ENCODE measurements at places on chromosomes 12 and 14.

GRCh38 chr12:25833657-25834056, 124.8 kb upstream of the RASSF8 start:
- no peak for DNase-seq

DNA sequence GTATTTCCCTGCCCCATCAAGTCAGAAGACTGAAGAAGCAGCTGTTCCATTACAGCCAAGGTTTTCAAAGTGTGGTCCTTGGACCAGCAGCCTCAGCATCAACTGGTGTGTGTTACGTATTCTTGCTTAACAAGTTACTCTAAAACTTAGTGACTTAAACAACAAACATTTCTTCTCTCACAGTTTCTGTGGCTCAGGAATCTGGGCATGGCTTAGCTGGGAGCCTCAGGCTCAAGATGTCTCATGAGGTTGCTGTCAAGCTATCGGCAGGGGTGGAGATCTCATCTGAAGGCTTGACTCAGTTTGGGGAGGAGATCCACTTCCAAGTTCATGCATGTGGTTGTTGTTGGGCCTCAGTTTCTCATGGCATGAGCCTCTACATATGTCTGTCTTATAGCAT, 174.5 kb downstream of the KTN1 start:
- DNase-seq = no peak

- no peak for DNase-seq
Observed at GRCh38 chr12:122206976-122207375, 3.5 kb downstream of the B3GNT4 start.

DNA sequence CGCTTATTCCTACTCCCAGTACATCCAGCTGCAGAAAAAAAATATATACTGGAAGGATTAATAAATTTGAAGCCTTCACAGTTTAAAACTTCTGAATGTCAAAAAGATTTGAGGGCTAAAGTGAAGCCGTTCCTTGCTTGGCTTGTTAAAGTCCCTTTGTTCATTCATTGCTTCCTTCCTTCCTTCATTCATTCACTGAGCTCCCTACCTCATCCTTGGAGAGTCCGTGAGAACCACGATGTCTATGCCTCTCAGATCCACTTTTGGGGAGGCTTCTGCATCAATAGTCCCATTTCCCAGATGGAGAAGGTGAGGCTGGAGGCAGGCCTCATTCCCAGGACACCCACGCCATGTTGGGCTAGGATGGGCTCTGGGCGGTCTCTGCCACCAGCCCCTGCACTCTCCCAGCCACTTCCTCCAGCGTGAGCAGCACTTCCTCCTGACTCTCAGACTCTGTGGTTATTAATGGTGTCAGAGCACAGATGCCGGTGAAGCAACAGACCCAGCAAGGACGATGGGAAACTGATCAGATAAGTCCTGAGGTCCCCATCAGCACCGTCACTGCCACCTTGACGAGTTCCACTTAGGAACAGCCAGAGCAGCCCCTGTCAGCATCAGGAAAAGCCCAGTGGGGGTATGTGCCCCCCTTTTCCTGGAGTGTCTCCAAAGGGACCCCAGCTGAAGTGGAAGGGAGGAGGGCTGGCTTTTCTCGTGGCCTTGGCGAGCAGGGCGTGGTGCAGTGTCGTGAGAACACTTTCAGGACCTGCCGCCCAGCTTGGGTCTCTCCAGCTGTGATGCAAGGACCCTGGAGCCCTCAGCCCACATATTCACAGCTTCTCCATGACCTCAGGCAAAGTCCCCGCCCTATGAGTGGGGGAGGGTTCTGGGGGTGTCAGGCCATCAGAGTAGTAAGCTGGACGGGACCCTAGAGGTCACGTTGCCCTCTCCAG, 21.2 kb downstream of the ASB2 start:
- no peak for DNase-seq

DNA sequence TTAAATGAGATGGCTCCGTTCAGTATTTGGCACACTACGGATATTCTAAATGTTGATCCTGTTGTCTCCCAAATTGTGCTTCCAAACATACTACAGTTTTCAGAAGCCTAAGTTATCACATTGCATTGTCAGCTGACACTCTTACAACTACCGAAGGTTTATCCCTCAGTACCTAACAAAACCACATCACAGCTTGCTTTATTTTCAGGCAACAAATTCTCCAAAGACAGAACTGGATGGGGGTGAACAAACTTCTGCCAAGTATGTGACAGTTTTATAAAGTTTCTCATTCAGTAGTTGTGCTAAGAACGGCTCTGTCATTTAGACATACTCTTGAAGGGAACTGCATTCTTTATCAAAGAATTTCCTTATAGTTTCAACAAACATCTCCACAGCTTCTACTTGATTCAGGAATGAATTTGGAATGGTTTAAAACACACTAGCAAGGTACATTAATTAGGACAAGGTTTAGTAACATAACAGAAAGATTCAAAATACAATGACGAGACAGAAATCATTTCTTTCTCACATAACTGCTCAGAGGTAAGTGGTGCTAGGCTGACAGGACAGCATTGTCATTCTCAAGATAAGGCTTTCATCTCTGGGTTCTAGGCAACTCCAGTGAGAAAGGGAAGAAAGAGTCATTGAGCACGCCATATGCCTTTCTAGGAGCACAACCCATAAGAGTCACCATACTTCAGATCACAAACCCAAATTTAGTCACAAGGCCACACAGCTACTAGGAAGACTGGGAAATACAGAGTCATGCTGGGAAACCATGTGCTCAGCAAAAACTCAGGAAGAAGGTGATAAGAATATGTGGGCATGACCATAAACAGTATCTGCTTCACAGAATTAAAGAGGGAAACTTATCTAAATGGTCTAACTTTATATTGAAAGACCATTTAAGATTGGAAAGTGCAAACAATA, 100.7 kb downstream of the DUSP6 start:
- DNase-seq = no peak

DNA sequence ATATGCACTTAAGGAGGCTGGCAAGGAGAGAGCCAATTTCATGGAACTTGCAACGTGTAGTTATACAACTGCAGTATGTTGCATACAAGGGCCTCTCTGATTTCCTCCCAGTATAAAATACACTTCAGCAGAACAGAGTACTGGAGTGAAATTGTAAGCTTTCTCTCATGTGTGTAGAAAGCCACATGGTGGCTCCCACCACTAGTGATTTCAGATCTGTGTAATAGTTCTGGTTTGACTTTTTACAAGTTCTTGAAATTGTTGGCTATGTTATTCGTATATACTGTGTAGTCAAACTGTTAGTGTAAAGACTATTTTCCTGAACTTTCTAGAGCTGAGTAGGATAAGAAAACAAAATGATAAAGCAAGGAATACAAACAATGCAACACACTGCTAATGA, 16.4 kb upstream of the LMO3 start:
- no peak for DNase-seq

DNA sequence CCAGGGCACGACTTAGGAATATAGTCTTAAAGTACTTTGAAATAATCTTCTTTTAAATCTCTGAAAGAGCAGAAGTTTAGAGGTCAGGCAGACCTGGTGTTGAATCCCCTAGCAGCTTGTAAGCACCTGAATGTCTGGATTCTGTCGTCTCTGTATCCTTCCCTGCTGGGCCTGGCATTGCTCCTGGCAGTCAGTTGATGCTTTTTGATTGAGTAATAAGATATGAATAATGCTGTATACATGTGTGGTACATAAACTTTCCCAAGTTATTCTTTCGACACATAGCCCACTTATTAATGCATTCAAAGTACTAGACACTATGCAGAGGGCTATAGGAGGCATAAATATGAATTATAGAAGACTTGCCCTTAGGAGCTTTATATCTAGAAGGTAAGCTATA, 31.4 kb downstream of the EVL start:
- no peak for DNase-seq

GRCh38 chr14:68181519-68182326, 362.1 kb downstream of the RAD51B start:
- no peak for DNase-seq

- no peak for DNase-seq
Observed at GRCh38 chr14:105616802-105617192, 90.4 kb downstream of the TMEM121 start.

GRCh38 chr12:24378548-24379407, 429.3 kb upstream of the SOX5 start:
- DNase-seq = no peak

DNA sequence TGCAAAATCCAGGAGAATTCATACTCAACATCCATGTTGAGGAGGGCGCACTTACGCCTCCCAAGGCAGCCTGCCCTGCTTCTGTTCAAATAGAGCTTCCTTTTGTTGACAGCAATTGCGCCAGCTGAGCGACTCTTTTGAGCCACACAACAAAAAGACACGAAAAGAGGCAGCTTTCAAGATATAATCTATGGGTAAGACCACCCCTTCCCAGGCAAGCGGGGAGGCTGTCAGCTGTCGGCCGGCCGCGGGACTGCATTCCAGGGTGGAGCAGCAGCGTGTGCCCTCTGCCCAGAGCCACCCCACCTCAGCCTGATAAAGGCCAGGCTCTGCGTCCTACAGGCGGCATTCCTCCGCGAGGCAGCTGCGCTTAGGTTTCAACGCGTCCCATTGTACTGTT, 15.8 kb upstream of the STAB2 start:
- DNase-seq = no peak

DNA sequence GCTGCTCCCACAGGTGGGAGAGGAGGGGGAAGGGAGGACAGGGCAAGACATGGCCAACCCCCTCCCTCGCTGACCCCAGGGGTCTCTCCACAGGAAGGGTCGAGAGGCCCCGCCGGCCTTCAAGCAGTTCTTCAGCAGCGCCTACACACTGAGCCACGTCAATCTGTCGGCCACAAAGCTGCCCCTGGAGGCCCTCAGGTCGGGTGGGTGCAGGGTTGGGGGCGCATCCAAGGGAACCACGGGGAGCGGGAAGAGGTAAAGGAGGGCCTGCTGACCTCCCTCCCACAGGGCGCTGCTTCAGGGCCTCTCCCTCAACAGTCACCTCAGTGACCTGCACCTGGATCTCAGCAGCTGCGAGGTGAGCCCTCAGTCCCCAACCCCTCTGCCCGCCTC, 6.1 kb downstream of the CARMIL3 start:
- no peak for DNase-seq

DNA sequence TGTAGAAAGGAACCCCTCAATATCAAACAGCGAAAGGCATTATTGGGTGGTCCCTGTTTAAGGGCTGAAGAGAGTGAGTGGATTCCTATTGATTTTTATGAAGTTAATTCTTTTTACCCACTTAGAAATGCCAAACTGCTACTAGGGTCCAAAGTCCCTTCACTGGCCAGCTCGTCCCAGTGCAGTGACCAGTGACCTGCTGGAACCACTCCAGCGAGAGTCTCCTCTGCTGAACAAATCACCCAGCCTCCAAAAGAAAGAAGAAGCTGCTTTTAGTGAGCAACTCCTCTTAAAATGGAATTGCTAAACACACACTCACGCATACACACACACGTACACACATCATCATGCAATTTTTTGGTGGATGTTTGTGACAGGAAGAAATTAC, 198.2 kb upstream of the PLEKHG7 start:
- no peak for DNase-seq

DNA sequence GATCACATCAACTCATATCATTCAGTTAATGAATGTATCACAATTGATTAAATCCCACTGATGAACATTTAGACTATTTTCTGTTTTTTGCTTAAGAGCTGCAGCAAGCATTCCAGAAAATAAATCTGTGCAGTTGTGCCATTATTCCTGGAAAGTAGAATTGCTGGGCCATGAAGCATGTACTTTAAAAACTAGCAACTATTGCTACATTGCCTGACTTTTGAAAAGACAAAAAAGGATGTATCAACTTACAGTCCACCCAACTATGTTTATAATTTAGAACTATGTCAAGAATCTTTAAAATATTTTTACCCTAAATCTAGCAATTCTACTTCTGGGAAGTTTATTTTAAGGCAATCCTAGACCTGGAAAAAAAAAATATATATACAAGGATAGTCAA, 33.4 kb upstream of the ERGIC2 start:
- DNase-seq = no peak

GRCh38 chr12:24724814-24725213, 224.1 kb downstream of the BCAT1 start:
- no peak for DNase-seq

DNA sequence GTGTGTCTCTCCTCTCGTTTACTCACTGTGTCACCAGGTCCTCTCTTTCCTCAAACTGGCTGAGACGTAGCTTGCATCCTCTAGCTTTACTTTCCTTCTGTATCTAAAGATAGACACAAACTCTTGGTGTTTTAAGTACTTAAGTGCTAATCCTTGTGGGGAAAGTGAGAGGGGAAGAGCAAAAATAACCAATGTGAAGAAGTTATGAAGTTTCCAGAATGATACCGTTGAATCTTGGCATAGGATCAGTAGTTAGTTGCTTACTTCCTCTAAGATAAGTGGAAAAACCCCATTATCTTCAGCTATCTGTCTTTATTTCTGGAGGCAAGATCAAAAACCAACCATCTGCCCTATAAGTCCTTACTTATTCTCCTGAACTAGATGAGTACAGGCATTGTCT, 10.6 kb downstream of the FAR2 start:
- DNase-seq = no peak

DNA sequence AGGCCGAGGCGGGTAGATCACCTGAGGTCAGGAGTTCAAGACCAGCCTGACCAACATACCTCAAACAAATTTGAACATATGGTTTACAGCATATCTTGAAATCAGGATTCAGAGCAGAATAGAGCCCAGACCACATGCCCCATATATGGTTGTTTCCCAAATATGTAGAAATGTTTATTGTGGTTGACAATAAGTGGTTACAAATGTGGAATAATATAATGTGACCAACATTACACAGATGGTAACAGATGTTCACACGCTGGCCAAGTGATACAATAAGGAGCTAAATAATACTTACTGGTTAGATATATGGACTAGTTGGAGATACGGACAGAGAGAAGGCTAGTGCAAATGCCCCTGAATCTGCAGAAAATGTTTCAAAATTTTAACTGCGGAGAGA, 85.3 kb downstream of the MAPKAPK5 start:
- no peak for DNase-seq

GRCh38 chr12:112986291-112986800, 8.0 kb downstream of the OAS2 start:
- no peak for DNase-seq

GRCh38 chr14:70416338-70416724, 559 bp downstream of the SYNJ2BP start:
- no peak for DNase-seq
